ENCODE measurements at places on chromosomes 7 and 10.

DNA sequence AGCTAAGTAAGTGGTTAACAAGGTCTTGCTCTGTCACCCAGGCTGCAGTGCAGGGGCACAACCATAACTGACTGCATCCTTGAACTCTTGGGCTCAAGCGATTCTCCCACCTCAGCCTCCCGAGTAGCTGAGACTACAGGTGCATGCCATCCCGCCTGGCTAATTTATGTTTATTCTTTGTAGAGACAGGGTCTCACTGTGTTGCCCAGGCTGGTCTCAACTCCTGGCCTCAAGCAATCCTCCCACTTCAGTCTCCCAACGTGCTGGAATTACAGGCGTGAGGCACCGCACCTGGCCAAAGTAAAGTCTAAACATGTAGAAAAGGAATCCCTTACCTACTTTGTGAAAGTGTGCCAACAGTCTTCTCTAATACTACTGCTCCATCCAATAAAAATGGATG lies 17.9 kb downstream of the PARD3 start:
- DNase-seq = no peak

GRCh38 chr10:77458986-77459590 lies 178.5 kb downstream of the KCNMA1 start:
- DNase-seq = no peak

- no peak for DNase-seq
Observed at GRCh38 chr7:25308906-25309705, 80.8 kb upstream of the NPVF start.

DNA sequence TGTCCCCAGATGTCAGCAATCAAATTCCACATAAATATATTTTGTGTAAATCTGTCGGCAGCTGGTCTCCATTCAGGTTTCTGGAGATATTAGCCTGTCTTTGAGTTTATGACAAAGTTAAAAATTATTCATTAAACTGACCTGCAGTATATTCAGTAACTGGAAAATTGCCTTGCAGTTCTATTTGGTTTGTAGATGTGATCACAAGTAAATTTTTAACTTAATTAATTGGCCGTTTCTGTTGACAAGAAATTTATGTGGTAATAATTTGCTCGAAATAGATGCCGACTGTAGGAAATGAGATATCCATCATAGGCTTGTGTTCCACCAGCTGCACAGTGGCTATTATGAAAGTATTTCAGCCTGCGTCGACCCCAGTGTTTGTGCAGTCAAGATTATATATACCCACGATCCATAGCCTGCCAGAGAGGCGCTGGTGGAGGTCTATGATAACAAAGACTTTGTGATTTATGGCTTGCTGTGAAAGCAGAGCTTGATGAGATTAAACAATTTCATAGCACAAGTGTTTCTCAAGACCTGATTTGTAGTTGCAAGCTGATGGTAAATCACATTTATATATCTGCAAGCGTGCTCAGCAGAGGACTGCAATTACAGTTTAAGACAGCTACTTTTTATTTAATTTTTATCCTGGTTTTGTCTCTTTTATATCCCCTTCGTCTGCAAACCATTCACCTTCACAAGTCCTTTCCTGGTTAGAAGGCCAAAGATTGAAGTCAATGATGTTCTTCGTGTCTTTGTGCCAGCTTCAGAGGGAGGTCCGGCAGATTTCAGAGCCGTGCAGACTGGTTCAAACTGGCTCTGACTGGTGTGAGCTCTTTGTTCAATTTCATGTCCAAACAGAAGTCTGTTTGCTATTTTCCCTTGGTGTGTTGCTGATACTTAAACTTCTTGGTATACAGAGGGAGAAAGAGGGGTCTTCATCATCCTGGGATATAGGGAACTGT lies 850.9 kb downstream of the LRMDA start:
- DNase-seq = no peak

- no peak for DNase-seq
Observed at GRCh38 chr10:98555021-98555619, 108.4 kb upstream of the HPS1 start.

DNA sequence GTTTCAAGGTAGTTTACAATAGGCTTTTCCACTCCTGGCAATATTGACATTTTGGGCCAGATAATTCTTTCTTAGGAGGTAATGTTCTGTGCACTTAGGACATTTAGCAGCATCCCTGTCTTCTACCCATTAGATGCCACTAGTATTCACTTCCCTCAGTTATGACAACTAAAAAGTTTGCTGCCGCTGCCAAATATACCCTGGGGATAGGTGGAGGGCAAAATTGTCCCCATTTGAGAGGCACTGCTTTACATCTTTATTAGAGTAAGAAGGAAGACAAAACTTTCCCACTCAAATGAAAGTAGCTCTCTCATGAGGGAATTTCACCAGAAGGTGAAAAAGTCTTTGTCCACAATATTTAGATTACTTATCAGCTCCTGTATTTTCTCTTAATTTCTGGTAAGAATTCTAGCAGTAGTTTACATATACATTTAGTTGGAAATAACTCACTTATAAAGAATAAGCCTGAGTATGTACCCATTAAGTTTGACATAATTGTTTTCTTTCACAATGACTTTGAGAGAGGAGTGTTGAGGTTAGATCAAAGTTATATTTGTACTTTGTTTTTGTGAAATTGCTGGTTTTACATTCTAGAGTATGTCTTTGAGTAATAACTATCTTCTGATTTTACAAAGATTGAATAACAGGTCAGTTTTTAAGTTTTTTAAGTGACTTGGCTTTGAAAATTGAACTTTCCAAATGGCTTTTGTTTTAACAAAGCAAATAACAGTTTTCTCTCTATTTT lies 46.0 kb downstream of the HELLS start:
- no peak for DNase-seq

DNA sequence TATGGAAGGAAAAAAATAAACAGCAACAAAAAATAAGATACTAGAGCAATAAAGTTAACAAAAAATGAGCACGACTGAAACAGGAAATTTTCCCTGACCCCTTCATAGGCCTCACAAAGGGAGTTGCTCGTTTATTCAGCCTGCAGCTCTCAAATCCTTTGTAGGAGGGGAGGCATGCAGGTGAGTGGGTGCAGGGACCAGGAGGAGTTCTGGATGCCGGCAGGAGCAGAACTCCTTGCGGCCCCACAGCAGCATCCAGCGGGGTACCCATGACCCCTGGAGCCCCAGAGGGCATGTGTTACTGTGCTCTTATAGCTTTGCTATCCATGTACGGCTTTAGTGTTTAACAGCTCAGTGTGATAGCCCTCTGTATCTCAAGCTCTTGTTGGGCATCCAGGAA lies 5.8 kb downstream of the TAS2R39 start:
- no peak for DNase-seq

- DNase-seq = no peak
Observed at GRCh38 chr7:44382459-44383265, 57.3 kb upstream of the CAMK2B start.

DNA sequence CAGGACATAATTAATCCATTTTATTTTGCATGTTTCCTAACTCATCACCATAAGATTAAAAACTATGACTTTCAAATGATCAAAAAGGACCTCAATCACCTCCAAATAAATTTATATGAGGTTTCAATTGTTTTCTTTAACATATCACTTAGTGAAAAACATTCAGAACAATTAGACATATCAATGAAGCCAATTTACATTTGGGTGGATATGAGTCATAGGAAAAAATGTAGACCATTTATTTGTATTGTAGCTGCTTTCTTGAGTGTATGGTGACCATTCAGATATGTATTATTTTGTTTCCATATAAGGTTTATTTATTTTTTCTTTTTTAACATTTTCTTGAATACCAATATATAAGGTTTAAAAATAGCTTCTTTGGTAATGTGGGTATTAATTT lies 13.3 kb upstream of the EXOC6 start:
- DNase-seq = no peak

DNA sequence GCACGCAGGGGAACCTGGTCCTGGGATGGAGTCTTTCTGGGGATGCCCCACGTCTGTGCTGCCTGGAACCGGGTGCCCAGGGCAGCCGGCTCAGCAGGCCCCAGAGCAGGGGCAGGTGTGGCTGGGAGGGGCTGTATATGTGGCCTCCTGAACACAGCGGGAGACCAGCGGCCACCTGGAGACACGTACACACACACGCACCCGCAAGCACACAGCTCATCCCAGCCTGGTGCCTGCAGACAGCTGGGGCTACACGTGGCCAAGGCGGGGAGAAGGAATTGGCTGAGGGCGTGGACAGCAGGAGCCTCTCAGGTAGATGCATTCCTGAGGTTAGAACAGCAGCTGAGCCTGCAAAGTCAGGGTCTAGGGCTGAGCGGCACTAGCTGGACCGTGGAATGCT lies 14.0 kb downstream of the ADAM8 start:
- DNase-seq = no peak

DNA sequence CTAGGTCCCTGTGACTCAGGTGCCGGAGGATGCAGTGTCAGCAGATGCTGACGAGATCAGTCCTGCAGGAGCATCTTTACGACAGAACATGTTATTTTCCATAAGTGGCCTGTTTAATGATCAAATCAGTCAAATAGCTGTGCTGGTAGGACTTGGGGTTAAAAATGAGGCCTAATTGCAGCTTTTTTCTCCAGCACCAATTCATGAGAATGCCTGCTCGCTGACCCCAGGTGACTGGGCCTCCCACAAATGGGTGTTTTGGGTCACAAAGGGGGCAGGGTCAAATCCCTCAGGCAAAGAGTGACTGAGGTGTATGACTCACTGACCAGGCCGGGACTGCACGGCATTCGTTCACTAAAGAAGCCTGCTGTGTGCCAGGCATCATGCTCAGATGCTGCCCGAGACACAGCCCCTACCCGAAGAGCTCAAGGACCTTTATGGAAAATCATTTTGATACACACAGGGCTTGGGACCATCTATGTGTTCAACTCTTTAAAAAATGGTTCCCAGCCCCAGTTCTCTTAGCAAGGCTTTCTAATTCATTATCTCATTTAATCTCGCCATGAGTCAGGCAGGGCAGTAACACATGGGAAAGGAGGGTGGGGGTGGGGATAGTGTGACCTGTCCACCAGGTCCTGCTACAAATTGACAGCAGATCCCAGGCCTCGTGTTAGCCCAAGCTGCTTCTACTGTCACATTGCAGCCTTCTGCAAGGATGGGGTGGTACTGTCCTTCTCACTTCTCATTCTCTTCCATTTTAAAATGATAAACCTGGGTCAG lies 21.1 kb downstream of the ZNF775 start:
- DNase-seq = no peak

GRCh38 chr7:121138262-121138933 lies 149.9 kb downstream of the CPED1 start:
- DNase-seq = no peak

DNA sequence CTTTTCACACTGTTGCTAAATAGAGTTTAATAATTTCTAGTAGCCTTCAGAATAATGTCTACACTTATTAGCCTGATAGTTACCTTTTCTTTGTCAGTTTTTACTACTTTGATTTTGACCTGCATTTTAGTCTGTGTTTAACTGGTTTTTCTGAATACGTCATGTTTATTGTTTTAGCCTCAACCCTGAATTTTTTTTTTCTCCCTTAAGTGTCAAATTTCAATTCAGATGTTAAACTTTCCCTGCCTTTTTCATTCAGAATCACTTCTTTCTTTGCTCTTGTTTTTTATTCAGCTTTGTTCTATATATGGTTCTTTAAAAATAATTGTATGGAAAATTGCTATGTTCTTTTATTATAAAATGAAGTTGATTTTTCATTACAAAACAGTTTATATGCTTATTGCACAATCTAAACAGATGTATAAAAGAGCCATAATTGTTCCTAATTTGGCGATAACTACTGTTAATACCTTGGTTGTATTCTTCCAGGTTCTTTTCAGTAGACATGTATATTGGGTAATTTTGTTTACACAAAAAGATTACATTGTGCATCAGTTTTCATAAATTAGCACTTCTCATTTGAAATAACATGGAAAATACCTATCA lies 159.7 kb downstream of the ADK start:
- no peak for DNase-seq

DNA sequence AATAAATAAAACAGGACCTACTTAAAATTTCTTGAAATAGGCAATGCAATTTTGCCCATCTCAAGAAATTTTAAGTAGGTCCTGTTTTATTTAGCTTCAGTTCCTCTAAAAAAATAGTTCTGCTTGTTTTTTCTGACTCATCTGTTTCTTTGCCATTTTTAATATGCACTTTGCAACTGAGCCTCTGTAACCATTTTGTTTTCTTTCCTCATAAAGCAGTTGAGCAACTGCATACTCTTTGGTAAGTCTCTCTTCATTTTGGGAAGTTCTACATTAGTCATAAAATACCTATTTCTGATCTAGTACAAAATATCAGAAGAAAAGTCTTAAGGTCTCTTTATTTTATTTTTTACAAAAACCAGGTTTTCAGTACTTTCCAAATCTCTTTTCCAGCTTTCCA lies 18.0 kb downstream of the TAS2R40 start:
- no peak for DNase-seq

DNA sequence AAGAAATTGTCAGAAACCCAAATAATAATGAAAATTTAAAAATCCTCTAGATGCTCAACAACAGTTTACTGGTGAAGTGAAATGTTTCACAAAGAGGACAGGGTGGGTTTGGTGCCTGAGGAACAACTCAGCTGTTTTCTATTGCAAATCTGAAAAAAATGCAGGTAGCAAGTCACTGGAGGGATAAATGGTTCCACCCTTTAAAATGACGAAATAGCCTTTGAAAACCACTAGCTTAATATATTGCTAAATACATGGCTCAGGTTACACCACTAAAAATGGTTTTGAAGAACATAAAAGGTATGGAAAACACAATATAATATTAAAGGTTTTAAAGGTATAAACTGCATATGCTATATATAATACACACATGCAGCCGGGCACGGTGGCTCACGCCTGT lies 69.5 kb downstream of the LMBR1 start:
- no peak for DNase-seq

DNA sequence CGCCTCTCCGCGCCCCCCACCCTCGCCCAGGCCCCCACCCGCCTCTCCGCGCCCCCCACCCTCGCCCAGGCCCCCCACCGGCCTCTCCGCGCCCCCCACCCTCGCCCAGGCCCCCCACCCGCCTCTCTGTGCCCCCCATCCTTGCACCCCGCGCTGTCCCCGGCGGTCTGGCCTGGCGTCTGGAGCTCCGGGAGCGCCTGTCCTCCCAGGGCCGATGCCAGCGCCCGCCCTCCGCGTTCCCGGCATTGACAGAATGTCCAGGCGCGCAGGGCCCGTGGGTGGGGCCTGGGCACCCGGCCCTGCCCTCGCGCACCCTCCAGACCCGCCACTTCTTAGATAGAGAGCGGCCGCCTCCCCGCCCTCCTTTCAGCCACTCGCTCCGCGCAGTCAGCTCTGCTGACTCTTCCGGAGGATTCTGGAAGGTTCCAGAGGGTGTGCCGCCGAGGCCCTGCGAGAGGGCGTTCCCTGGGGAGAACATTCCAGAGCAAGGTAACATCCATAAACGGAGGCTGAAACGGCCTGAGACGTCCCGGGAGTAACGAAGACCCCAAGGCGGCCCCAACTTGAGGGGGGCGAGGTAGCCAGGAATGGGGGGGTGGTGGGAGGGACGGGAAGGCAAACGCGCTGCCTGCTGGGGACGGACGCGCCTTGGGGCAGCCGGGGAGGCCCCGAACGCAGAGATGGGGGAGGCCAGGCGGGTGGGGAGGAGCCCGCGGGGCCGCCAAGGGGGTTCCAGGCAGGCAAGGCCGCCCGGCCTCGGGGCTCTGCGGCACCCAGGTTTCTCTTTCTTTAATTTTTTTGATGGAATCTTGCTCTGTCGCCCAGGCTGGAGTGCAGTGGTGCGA lies 117.8 kb downstream of the DYNC2I1 start:
- no peak for DNase-seq

- DNase-seq = no peak
Observed at GRCh38 chr7:30022991-30023390, 3.5 kb downstream of the FKBP14 start.

GRCh38 chr7:92653136-92653535 lies 62.9 kb upstream of the FAM133B start:
- no peak for DNase-seq

GRCh38 chr10:1416456-1417037 lies 320.8 kb downstream of the ADARB2 start:
- DNase-seq = no peak

GRCh38 chr7:115033917-115034459 lies 112.1 kb downstream of the MDFIC start:
- DNase-seq = no peak
